ENCODE measurements at places on chromosomes 7 and 10.

DNA sequence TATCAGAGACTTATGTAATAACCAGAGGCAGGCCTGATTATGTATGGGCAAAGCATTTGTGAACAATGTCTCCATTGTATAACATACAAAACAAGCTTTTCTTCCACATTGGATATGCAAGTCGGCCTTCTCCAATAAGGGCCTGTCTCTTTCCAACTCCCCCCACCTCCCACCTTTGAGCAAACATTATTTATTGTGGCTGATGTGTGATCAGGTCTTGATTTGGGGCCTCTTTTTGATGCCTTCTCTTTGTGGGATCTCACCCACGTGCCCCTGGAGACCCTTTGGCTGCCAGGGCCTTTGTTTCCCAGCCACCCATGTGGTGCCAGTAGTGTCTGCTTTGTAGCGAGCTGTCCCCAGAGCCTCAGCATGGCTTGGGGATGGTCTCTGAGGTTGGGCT, 53.0 kb downstream of the TCF7L2 start:
- no peak for DNase-seq

GRCh38 chr7:94810496-94810895, 96.9 kb upstream of the PPP1R9A start:
- DNase-seq = no peak

DNA sequence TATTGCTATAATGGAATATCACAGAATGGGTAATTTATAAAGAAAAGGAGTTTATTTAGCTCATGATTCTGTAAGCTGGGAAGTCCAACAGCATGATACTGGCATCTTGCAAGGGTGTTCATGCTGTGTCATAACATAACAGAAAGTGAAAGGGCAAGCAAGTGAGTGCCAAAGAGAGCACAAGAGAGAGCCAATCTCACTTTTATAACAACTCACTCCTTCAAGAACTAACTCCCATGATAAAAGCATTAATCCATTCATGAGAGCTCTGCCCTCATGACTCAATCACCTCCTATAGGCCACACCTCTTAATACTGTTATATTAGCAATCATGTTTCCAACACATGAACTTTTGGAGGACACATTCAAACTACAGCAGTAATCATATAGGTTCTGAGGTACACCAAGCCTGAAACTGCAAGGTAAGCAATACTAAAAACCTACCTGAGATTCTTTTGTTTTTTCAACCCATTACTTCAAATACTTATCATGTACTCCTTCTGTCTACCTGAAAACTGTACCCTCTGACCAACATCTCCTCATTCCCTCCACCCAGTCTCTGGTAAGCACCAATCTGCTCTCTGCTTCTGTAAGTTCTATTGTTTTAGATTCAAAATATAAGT, 219.7 kb downstream of the MTERF1 start:
- DNase-seq = no peak

- no peak for DNase-seq
These were observed 981.5 kb downstream of the SORCS1 start for GRCh38 chr10:106183041-106183440.

GRCh38 chr10:34177445-34177844, 637.7 kb downstream of the PARD3 start:
- DNase-seq = no peak

GRCh38 chr10:44931621-44932516, 20.7 kb downstream of the TMEM72 start:
- DNase-seq = no peak

DNA sequence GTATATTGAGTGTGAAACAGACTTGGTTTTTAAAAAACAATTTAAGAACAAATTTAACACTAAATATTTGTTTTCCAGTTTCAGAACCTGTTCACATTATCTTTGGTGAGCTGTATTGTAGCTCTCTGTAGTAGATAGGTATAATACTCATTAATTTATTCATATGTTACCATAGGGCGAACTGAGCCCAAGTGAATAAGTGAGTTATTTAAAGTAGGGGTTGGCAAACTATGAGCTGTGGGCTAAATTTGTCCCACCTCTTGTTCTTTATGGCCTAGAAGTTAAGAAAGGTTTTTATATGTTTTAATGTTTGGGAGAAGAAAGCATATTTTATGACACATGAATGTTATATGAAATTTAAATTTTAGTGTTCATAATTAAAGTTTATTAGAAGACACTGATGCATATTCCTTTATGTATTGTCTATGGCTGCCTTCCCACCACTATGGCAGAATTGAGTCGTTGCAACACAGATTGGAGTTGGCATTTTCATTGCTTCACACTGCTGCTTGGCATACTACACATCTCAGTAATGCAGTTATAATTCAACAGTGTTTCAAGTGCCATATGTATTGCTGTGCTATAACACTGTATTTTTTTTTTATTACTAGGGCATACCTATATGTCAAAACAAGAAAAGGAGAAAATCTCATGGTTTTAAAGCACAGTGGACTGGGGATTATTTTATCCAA, 146.5 kb downstream of the ADK start:
- no peak for DNase-seq

- no peak for DNase-seq
These were observed 609 bp downstream of the KLRG2 start for GRCh38 chr7:139482662-139483466.

DNA sequence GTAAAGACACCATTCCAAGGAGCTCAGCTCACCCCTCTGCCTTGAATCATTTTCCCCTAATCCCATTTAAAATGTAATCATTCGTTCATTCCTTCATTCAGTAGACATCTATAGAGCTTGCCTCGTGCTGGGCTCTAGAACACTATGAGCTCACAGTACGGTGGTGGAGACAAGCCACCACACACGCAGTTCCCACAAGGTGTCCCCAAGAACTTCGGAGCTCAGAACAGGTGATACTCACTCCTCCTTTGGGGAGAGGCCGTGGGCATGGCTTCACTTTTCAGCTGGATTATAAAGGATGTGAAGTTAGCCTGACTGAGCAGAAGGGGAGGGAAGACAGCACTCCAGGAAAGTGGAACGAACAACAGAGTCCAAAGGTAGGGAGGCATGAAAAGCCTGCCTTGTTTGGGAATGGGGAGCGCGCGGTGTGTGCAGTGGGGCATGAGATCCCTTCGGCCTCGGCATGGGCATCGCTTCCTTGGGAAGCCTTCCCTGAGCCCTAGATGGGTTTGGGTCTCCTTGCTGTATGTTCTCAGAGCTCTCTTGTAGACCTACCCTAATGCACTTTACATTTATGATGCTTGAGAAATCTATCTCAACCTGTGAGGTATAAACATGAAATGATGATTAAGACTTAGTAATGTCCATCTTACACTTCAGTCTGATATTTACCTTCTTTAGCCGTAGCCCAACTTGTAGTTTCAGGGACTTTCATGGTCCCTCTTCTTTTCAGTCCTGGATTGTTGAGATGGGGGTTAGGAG, 809 bp upstream of the OGA start:
- DNase-seq = no peak

- no peak for DNase-seq
These were observed 13.9 kb downstream of the TRIM8 start for GRCh38 chr10:102657984-102658724.

DNA sequence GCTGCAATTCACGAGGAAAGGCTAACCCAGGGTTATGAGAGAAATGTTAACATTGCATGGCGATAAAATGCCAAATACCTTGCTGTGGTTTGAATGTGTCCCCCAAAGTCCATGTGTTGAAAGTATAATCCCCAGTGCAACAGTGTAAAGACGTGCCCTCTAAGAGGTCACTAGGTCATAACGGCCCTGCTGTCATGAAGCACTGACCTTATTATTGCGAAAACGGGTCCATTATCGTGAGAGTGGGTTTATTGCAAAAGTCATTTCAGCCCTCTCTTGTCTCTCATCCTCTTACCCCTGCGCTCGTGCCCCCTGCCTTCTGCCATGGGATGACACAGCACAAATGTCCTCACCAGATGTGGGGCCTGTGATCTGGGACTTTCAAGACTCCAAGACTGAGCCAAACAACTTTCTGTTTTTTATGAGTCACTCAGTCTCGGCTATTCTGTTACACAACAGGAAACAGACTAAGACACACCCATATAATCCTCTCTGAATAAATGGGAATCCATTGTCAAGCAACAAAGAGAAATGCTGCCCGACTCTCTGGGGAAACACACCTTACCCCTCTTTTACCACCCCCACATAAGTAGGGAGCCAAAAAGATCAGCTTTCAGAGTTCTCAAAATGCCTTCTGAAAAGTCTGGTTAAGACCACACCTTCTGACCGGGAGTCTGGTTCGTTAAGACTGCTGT, 73.1 kb upstream of the UCN3 start:
- DNase-seq = peak; percentile 42

GRCh38 chr7:69919426-69920111, 321.3 kb downstream of the AUTS2 start:
- no peak for DNase-seq

DNA sequence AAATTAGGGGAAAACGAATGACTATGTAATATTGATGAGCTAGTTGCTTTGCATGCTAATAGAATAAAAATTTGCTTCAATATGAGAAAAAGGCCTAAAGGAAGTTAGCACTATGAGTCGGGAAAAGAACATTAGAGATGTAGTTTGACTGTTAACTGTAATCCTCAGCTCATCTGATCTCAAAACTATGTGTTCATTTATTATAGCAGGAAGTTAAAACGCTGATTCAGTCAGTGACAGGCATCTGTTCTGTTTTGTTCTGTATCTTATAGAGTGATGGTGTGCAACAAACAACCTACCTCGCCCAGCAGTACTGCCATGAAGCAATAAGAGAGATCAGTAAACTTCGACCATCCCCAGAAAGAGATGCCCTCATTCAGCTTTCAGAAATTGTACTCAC, 48.6 kb downstream of the PDSS1 start:
- no peak for DNase-seq

DNA sequence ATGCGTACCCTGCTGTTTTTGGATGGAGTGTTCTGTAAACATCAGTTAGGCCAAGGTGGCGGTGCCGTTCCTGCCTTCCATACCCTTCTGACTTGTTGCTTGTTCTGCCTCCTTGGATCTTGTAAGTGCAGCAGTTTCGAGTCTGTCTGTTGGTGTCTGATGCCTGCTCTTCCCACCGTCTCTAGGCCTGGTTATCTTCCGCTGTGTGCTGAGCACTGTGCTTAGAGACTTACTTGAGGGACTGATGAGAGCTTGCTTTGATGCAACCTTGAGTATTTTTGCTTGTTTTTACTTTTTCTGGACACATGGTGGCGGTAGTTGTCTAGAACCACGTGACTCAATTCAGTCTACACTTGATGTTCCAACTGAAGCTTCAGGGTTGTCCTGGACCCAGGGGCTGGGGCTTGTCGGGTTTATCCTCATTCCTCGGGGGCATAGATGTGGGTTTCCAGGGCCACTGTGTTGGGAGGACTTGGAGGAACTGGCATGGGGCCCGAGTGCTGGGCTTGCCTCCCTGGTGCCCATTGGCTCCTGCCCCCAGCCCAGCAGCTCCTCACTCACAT, 14.4 kb upstream of the SPRN start:
- DNase-seq = no peak

DNA sequence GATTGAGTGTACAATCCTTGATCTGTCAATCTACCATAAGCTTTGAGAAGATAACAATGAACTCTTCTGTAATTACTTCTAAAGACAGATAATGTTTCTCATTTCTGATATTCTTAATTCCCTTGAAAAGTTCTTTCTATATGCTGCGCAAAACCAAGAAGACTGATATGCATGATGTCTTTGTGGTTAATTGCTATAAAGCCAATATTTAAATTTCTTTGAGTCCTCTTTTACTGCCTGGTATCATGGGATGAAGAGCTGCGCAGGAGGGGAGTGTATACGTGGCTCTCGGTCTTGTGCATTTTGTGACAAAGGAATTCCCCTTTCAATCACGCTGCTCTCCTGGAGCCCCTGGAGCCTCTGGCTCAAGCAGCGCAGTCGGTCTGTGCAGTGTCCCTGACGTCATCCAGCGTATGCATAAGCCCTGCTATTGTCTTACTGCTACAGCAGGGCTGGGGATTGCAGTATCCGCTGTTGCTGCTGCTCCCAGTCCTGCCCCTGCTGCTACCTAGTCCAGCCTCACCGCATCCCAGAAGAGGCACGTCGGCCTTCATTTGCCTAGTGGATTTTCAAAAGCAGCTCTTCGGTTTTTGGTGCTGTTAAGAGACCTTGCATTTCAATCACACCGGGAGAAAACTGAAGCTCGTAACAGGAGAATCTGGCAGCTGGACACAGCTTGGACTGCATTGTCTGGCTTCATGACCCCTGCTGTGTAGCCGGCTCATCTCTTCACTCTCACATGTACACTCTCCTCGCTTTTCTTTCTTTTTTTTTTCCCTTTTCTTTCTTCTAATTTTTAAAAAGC, 66.7 kb downstream of the ST7 start:
- no peak for DNase-seq

- no peak for DNase-seq
These were observed 136.3 kb downstream of the DOCK1 start for GRCh38 chr10:127041552-127041951.

DNA sequence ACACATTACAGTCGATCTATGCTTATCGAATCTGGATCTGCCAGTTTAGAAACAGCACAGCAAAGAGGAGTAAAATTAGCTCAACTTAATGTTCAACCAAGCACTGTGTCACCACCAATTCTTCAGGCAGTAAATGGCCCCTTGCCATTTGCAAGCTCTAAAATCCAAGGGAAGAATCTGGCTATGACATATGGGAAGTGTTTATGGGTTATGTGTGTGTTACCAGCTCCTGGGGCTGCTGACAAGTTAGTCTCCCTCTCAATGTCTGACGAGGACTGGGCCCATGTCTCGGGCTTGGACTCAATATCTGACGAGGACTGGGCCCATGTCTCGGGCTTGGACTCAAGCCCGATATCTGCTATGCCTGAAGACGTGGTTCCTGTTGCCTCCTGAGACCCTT, 5.7 kb upstream of the ITIH2 start:
- no peak for DNase-seq

- peak; percentile 14 for DNase-seq
These were observed 11.6 kb downstream of the RPS24 start for GRCh38 chr10:78045237-78045636.

- no peak for DNase-seq
These were observed 16.8 kb upstream of the TMEM213 start for GRCh38 chr7:138781004-138781403.

DNA sequence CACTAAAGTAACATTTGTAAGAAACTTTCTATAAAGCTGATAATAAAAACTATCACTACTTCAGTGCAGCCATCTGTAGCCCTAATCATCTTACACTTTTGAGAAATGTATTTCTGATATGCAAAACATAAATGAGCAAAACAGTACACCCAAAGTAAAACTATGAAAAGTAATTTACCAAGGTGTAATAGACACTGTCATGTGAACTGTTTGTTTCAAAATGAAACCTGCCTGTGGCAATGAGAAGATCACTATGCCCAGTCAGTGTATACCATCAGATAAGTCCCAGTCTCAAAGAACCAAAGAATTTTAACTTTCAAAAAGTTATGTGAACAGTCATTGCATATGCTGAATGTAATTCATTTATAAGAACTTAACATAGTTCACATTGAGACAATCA, 398.1 kb downstream of the CDC14C start:
- no peak for DNase-seq

- DNase-seq = no peak
These were observed 320.0 kb downstream of the RPS24 start for GRCh38 chr10:78353636-78354035.
